ENCODE measurements at places on chromosomes 7 and 10.

DNA sequence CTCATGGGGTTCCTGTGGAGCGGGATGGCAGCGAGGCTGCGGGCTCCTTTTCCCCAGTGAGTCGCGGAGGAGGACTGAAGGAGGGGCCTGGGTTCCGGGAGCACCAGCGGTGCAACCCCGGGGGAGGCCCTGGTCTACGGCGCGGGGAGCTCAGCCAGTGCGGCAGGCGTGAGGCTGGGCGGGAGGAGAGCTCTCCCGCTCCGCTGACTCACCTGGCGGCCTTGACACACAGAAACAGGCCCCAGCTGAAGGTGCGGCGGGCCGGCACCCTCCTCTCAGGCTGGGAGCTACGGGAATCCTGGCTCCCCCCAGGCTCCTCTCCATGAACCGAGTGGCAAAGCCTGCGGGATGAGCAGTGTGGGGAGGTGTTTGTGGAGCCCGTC, 6.8 kb upstream of the NOM1 start:
- no peak for DNase-seq

GRCh38 chr7:18408461-18408860, 87.1 kb upstream of the HDAC9 start:
- no peak for DNase-seq

GRCh38 chr10:132532749-132533560, 4.6 kb upstream of the INPP5A start:
- DNase-seq: no peak

DNA sequence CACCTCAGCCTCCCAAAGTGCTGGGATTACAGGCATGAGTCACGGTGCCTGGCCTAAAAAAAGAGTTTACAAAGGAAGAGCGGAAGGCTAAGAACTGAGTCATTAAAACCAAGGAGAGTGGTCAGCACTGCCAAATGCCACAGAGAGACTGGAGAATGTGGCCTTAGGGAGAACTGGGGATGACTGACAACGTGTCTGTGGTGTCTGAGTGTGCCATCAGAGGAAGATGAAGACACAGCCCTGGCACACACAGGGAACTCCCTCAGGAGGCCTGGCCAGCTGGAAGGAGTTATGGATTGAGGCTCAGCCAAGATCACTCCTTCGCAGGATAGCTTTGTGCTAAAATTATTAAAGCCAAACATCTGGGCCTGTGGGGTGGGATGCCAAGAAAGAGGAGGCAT, 3.9 kb upstream of the INA start:
- DNase-seq: no peak

DNA sequence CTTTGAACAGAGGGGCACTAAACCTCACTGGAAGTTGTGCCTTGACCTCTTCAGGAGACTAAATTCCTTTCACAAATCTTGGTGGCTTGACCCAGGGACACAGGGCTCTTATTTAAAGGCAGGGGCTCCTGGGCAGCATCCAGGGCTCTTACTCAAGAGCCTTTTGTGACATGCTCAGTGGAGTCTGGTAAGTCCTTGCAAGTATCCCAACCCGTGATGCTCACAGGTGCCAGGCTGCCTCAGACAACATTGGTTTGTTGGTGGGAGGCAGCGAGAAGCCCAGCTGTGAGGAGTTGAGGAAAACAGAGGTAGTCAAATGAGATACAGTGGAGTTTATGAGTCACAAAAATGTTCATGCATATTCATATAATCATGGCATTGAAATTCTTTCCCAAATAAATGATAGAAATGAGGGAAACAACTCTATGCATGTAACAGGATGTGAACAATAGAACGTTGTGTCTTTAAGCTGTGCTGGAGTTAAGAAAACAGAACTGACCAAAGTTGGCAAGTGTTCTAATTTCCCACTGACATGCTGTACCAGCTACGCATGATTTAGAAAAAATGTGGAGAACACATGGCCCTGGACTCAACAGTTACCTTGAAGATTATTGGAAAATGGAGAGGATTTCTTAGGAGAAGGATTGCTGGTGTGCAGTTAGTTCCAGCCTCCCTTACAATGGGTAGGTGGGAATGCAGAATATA, 654.5 kb upstream of the COBL start:
- no peak for DNase-seq

DNA sequence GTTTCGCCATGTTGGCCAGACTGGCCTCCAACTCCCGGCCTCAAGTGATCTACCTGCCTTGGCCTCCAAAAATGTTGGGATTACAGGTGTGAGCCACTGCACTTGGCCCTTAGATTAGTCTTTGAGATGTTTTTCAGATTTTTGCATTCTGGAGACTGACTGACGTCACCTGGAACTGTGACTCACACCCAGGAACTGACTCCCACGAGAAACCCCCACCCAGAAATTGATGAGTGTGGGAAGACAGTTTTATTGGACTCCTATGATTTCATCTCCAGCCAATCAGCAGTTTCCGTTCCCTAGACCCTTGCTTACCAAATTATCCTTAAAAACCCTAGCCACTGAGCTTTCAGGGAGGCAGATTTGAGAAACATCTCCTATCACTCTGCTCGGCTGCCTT, 867.3 kb downstream of the TYW1 start:
- no peak for DNase-seq

- DNase-seq: no peak
Measured at GRCh38 chr10:91883549-91884444, 25.5 kb downstream of the FGFBP3 start.

GRCh38 chr10:51700228-51700817, 928 bp upstream of the CSTF2T start:
- DNase-seq: no peak

- no peak for DNase-seq
Measured at GRCh38 chr10:132403511-132404168, 6.6 kb downstream of the PWWP2B start.

DNA sequence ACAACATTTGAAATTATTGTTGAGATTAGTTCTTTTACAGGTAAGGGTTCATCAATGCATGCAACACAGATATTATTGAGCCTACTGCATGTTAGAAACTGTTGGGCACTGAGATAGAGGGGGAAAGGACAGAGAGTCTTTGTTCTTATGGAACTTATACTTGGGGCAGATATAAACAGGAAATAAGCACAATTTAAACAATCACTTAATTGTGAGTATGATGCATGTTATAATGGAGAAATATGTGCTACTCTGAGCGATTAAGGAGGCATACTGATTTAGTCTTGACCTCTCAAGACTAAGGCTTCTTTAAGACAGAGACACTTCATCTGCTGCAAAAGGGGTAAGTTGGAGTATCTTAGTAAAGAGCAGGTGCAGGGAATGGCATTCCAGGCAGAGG, 593.3 kb downstream of the CCSER2 start:
- DNase-seq: no peak

- no peak for DNase-seq
Measured at GRCh38 chr10:95998255-95998784, 45.1 kb upstream of the CCNJ start.

GRCh38 chr10:21953585-21954057, 49.9 kb downstream of the DNAJC1 start:
- no peak for DNase-seq

- peak; percentile 45 for DNase-seq
Measured at GRCh38 chr10:79904671-79905321, 44.1 kb downstream of the SFTPD start.

DNA sequence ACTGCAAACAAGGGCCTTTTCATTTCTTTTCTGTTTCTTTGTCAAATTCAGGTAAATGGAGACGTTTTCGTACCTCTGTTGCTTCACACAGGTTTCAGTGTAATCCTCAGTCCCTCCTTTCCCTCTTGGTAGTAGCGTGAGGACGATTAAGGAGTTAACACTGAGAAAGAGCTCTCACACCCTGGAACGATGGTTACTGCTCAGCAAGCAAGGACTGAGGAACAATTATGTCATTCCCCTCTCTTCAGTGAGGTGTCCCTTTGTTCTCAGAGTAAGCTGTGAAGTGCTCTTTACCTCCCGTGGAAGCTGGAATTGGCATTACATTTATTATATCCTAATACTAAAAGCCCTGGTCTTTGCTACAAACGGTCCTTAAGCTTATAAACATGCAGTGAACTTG, 95.9 kb downstream of the FANK1 start:
- DNase-seq: no peak

- peak; percentile 46 for DNase-seq
Measured at GRCh38 chr7:17234030-17234397, 64.4 kb upstream of the AHR start.

GRCh38 chr7:124480036-124480820, 285.4 kb downstream of the GPR37 start:
- DNase-seq: no peak

DNA sequence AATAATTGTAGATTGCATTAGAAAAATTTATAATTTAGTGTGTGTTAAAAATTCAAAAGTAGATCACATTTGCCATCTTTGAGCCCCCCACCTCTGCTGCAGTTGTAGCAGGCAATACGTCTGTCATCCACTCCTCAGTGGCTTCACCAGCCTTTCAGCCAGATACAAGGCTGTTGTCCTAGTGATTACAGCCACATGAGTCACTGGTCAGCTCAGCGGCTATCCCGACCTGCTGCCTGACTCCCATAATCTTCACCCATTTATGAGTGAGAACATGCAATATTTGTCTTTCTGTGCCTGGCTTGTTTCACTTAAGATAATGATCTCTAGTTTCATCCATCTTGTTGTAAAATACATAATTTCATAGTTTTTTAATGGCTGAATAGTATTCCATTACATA, 9.2 kb downstream of the OR2A5 start:
- DNase-seq: no peak

DNA sequence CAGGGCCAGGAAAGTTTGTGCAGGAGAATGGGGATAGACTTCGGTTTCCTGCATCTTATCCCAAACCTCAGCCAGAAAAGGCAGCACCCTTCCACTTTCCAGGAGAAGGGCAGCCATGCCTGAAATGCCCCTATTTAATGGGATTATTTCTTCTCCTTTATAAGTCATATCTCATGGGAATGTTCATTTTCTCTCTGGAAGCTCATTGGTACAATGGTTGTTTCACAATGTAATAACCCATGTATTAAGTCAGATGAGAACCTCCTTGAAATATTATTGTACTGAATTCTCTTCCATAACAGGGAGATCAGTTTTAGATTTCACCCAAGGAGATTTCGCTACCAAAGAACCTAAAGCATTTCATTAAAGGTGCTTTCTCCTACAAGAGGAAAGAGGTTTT, 457.5 kb downstream of the KCNMA1 start:
- DNase-seq: no peak

Measured in activated CD8-positive, alpha-beta memory T cell treated with anti-CD3 and anti-CD28 coated beads, Interleukin-2, amount 50 U/mL, for 4 hours (primary cell).